ENCODE measurements at places on chromosomes 7 and 10.

GRCh38 chr7:33497051-33497450 is 367.7 kb downstream of the BBS9 start:
- no peak for DNase-seq

- DNase-seq, result no peak
Measured at GRCh38 chr7:143325240-143325639, 9.3 kb downstream of the CLCN1 start.

GRCh38 chr10:18104223-18104872 is 35.9 kb upstream of the CACNB2 start:
- no peak for DNase-seq

DNA sequence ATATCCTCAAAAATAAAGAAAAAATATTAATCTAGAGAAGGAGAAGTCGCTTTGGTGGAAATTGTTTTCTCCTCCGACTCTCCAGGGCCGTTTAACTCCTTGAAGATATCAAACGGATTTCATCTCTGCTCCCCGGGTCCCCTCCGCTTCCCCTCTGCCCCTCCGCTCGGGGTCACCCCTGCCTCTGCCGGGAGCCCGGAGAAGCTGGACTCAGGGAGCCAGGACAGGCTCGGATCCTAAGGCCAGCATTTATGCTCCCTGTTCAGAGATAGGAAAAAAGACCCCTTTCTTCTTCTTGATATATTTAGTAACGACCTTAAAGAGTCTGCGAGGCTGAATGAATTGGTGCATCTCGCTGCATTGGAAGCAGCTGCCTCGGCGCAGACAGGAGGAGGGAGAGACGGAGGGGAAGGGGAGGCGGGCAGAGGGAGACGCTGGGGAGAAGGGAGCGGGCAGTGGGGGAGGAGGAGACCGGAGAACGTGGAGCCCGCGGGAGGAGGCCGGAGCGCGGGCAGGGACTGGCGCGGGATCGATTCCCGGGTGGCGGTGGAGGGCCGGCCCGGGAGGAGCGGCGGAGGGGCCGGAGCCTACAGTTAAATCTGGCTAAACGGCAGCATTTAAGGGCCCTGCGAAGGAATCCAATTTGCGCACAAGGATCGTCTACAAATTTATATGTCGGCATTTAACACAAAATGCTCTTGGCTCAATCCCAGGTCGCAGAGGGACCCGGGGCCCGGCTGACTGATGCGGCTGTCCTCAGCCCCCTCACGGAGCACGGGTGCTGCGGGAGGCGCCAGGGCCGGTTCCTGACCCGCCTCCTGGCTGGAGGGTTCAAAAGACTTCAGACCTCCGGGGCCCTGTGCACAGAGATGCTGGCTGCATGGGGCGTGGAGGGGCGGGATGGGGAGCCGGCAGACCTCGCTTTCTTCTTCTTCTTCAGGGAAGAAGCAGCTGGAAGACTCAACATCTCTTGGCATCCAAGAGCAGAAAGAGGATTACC is 55.6 kb downstream of the CRTAC1 start:
- no peak for DNase-seq

- no peak for DNase-seq
Measured at GRCh38 chr7:41169317-41169716, 533.6 kb downstream of the INHBA start.

DNA sequence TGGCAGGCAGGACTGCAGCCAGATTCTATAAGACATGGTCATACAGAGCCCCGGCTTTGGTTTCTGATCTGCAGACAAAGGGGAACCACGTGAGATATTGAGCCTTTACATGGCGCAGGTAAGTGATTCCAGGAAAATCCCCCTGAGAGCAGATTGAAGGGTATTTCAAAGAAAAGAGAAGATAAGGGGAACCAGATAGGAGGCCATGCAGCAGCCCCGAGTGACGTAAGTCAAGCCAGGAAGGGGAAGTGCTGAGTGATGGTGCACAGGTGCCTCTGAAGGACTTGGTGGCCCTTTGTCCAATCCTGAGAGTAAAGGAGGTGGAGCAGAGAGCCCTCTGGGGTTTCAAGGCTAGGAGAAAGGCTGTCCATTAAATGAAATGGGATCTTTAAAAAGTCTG is 329.0 kb downstream of the ACTR3B start:
- no peak for DNase-seq

GRCh38 chr10:99013885-99014284 is 221.8 kb downstream of the HPSE2 start:
- no peak for DNase-seq

DNA sequence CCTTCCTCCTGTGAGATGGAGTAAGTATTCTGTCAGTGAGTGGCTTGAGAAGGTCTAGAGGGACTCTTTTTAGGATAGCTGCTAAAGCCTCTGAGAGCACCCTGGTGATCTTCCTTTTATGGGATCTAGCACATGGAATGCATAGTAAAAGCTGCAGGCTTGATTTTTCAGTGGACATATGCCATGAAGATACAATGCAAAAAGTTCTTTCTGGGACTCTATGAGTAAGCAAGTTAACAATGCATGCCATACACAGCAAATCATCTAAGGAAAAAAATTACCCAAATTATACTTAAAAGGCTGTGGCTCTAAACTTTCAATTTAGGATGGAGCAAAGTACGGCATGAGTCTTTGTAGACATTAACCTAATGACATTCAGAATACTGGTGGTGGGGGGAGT is 154.5 kb downstream of the SGMS1 start:
- DNase-seq, result no peak

DNA sequence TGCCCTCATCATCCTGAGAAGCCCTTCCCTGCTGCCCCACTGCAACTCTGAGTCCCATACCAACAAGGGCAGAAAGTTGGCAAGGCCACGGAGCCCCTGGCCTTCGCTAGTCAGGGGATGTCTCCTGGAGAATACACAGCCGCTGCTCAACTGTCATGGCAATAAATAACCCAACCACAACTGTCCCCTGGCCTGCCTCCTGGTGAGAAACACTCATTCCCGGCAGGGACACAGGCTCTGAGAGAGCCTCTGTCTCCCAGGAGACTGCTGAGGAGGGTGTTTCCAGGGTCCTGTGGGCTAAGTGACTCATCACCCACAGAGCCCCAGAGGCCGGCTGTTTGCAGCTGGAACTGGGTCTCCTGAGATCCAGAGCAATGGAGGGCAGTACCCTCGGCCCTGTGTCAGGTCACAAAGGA is 354.1 kb downstream of the TNS3 start:
- no peak for DNase-seq

DNA sequence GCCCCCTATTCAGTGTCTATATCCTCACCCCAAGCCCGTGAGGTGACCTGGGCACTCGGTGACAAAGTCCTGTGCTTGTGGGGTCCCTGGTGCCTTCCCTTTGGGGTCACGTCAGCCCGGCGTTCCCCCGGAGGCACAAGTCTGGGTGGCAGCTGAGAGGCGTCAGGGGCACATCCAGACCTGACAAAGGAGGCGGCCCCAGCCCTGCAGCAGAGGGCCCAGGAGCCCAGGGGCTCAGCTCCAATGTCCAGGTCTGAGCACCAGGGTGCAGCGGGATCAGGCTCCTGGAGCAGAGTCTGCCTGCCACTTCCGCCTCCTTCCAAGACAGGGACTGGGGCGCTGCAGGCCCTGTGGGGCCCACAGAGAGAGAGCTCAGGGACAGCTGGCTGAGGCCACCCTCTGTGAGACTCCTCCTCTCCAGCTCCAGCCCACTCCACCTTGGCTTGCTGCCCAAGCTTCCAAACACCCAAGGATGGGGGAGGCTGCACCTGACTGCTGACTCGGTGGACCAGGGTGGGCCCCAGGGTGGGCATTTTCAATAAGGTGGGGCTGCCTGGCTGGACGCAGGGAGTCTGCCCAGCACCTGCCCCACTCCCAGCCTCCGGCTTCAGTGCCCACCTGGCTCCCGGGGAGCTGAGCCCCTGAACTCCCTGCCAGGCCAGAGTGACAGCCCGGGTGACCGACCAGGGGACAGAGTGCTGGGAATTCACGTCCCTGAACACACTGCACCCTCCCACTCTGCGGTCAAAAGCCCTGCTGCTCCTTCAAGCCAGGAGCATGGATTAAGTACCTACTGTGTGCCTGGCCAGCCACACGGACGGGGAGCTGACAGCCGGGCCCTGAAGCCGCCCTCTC is 1.0 kb upstream of the KNDC1 start:
- no peak for DNase-seq

All from CD4-positive, alpha-beta T cell treated with Interleukin-6 at 100 ng/mL for 8 hours (primary cell).